ENCODE measurements at places on chromosomes 1 and 21.
A peak's percentile ranks its signal among the peaks of the same experiment; 100 is the strongest.

DNA sequence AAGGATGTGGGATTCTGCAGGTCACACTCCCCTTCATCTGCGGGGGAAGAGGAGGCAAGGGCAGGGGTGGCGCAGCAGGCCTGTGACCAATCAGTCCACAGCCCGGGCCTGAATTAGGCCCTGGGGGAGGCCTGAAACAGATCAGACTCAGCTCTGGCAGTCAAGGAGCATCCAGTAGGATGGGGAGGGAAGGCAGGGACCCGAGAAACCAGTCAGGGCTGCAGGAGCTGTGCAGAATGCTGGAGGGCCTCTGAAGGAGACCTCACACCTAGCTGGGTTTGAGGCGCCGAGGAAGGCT lies 12.7 kb downstream of the TNNT2 start:
- no peak for DNase-seq

DNA sequence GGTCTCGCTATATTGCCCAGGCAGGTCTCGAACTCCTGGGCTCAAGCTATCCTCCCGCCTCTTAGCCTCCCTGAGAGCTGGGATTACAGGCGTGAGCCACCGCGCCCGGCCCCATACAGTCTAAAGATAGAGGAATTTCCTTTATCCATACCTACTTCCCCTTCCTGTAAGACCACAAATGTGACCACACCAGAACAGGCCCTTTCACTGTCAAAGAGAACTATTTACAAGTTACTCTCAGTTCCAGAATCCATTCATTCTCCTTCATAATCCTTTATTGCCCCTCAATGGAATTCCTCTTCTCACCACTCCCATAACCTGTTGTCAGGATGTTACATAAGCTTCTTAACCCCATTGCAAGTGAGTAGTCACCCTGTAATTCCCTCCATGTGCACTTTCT lies 26.3 kb upstream of the SLC5A9 start:
- DNase-seq = no peak

GRCh38 chr1:225767634-225768540 lies 9.7 kb upstream of the SRP9 start:
- no peak for DNase-seq

- no peak for DNase-seq
Measured at GRCh38 chr1:239228451-239228850, 157.9 kb upstream of the CHRM3 start.

GRCh38 chr1:165330483-165330882 lies 26.0 kb downstream of the LMX1A start:
- DNase-seq = no peak

GRCh38 chr1:15940110-15941043 lies 35.5 kb downstream of the ZBTB17 start:
- no peak for DNase-seq

DNA sequence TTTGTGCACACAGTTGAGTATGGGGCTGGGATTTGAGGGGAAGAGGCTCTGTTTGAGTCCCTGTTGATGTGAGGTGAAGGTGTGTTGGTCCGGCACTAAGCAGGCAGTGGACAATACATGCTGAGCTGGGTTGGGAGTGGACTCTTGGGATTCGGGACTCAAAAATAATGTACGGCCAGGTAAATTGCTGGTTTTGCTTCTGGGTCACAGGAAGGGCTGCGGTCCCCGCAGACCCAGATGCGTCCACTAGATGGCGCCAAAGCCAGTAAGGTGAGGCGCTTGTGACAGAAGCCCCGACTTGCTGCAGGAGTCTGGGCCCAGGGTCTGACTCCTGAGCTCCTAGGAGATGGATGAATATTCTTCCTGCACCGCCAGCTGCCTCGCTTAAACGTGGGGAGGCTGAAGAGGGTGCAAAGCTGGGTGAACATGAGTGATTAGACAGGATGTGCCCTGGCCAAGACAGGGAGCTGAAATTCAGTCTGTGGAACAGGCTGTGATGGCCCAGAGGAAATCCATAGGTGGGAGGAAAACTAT lies 61.4 kb downstream of the ACBD3 start:
- DNase-seq = peak; percentile 82

- no peak for DNase-seq
Measured at GRCh38 chr21:36551731-36552433, 72.0 kb upstream of the CLDN14 start.

DNA sequence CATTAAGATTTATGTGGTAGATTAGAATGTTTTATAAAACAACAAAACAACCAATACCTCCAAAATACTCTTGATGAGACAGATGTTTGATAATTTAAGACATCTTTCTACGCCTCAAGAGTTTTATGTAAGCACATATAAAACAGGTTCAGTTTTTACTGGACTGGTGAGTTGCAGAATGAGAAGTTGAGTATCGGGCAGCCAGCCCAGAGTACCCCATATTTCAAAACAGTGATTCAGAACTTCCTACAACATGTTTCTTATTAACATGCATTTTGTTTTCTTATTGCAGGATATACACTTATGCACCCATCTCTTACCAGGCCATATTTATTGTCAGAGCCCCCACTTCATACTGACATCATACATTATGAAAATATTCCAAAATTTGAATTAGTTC lies 91.4 kb upstream of the RAVER2 start:
- no peak for DNase-seq

DNA sequence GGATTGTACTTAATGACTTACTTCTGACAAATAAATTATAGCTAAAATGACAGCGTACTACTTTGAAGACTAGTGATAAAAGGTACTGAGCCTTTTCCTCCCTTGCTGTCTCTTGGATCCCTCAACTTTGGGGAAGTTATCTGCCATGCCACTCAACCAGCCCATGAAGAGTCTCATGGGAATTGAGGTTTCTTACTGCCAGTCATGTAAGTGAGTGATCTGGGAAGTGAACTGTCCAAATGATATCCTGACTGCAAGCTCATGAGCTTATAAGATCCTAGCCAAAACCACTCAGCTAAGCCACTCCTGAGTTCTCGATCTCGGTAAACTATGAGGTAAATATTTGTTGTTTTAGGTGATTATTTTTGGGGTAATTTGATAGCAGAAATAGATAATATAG lies 247.8 kb downstream of the NCAM2 start:
- DNase-seq = no peak

DNA sequence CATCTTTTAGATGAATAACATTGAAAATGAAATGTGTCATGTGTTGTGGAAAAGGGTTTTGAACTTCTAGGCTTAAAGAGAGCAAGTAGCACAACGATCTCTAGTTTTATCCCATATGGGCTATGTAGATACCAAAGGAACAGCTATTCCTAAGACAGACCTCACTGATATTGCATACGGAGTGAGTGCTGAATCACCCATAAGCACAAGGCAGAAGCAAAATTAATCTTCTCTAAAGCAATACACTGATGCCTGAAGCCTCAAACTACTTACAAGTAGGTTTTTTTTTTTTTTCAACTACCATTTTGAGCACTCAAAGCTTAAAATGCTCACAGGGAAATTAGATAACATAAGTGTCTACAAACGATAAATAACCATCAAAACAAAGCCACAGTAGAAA lies 5.0 kb upstream of the KMO start:
- no peak for DNase-seq

DNA sequence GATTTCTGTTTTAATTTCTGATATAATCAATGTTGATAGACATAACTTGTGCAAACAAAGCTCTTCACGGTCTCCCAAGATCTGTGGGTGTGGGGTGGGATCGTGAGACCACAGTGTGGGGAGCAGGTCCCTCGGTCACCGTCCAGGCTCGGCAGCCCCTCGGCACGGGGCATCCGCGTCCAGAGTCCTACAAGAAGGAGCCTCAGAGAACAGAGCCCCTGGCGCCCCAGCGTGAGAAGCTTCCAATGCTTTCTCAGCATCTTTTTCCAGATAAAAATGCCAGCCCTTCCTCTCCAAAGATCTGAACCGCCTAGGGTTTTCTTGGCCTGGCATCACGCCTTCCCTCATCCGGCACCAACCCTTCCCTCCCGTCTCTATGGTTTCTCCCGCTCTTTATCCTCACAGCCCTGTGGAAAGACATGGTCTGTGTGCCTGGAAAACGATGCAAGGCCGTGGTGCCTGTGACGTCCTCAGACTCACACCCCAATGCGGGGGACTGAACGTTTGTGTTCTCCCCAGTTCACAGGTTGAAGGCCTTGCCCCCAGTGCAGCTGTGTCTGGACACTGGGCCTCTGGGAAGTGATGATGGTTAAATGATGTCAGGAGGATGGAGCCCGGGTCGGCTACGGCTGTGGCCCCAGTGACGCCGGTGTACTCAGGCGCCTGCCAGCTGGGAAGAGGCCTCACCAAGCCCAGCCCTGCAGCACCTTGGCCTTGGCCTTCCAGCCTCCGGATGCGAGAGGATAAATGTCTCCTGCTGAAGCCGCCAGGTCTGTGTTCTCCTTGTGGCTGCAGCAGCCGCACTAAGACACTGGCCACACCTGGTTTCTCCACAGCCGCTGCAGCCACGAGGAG lies 45.9 kb upstream of the COL6A2 start:
- DNase-seq = no peak

GRCh38 chr1:184701816-184702215 lies 52.8 kb downstream of the EDEM3 start:
- DNase-seq = no peak

- no peak for DNase-seq
Measured at GRCh38 chr1:234229581-234230387, 143.5 kb upstream of the COA6 start.

- no peak for DNase-seq
Measured at GRCh38 chr1:217053676-217054075, 330.4 kb upstream of the ESRRG start.

DNA sequence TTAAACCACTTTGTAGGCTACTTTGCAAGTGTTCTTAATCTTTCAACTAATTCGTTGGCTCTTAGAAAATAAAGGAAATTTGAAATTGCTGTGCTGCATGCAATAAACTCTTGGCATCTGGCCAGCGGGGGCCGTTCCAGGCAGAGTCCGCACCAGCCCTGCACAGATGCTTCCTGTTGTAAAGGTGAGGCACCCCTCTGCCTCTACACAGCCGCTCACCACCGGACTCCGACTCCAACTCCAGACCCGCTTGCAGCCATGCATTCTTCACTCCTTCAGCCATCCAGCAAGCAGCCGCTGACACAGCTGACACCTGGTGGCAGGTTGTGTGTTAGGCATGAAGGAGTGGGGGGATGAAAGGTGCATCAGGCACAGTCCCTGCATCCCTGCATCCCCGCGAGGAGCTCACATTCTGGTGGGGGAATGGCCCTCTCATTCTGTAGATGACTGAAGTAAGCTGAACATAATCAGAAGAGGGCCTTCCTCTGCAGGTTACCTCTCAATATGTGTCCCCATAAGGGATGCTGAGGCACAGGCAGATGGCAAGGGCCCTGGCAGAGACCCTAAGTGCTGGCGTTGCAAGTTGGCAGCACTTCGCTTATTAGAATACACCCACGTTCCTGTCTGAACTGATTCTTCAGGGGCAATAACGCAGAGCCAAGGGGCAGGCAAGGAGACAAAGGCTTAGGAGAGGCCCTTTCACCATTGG lies 56.8 kb downstream of the GLIS1 start:
- peak; percentile 5 for DNase-seq

GRCh38 chr1:9629445-9630201 lies 21.9 kb upstream of the PIK3CD start:
- peak; percentile 56 for DNase-seq
